ENCODE measurements at places on chromosomes 1 and 21.

DNA sequence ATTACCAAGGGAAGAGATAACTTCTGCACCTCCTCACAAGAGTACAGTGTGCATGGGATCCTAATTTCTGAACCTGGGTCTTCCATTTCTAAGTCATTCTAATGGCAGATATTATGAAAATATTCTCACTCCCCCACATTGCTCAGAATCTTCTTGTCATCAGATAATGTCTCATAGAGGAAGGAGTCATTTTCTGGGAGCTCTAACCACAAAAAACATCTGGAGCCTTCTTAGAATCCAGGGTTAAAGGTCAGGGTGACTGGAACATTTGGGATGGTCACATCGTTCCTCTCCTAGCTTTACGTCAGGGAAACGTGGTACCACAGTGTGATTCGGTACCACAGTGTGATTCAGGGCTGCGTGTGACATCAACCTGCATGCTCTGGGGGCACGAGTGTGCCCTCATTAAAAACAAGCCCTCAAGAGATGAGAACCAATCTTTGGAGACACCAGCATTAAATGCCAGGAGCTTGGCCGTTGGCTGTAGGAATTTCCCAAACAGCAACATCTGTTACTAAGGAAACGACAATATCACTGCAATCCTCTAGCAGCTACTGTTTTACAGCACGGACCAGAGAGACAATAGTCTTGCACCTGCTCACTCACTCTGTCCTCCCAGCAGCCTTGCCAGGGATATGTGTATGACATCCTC lies 179.1 kb downstream of the PSMG1 start:
- H3K4me3 ChIP-seq: peak overlapping the region; percentile 45
- no peaks in the 10 kb centered on the region for H3K27me3 ChIP-seq
- H3K27ac ChIP-seq: peak overlapping the region; percentile 82
- H3K36me3 ChIP-seq: no peaks in the 10 kb centered on the region
- DNase-seq: peak; percentile 49
- peaks cover 97% of the 10 kb centered on the region for H3K4me1 ChIP-seq

GRCh38 chr1:12342401-12343003 lies 112.7 kb downstream of the VPS13D start:
- no peak overlapping the region for H3K4me3 ChIP-seq
- H3K27me3 ChIP-seq: no peaks in the 10 kb centered on the region
- DNase-seq: no peak
- H3K4me1 ChIP-seq: peaks cover 26% of the 10 kb centered on the region
- peaks cover 20% of the 10 kb centered on the region for H3K36me3 ChIP-seq

- no peaks in the 10 kb centered on the region for H3K4me1 ChIP-seq
- peak; percentile 36 for DNase-seq
- H3K36me3 ChIP-seq: peaks cover 25% of the 10 kb centered on the region
- H3K27me3 ChIP-seq: no peaks in the 10 kb centered on the region
- H3K27ac ChIP-seq: no peak overlapping the region
These were observed 69.0 kb upstream of the RAVER2 start for GRCh38 chr1:64675718-64676345.

- DNase-seq: no peak
- H3K4me1 ChIP-seq: no peaks in the 10 kb centered on the region
- H3K36me3 ChIP-seq: no peaks in the 10 kb centered on the region
- no peak overlapping the region for H3K4me3 ChIP-seq
- H3K27me3 ChIP-seq: peaks cover 20% of the 10 kb centered on the region
These were observed 51.7 kb downstream of the PAX7 start for GRCh38 chr1:18682375-18682774.

DNA sequence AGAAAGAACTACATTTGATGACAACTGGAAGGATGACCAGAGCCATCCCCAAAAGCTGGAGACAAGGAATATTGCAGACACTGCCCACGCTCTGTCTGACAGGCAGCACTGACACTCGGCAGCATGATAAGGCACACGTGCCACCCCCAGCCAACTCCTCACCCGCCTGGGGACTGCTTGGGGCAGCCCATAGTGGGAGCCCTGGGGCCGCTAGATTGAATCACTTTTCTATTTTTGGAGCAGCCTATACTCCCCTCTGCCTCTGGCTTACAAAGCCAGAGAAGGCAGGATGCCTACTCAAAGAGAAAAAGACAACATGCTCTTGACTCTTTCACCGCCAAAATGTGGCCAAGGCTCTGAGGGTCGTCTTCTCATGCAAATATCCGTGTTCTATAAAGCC lies 1.3 kb downstream of the SMG5 start:
- H3K4me3 ChIP-seq: peak overlapping the region; percentile 97
- DNase-seq: peak; percentile 47
- H3K27ac ChIP-seq: no peak overlapping the region
- H3K27me3 ChIP-seq: no peaks in the 10 kb centered on the region
- H3K4me1 ChIP-seq: peaks cover 20% of the 10 kb centered on the region
- peaks cover 29% of the 10 kb centered on the region for H3K36me3 ChIP-seq

GRCh38 chr21:31886915-31887314 lies 14.1 kb downstream of the HUNK start:
- H3K4me1 ChIP-seq: no peaks in the 10 kb centered on the region
- no peak overlapping the region for H3K27ac ChIP-seq
- no peak for DNase-seq
- no peaks in the 10 kb centered on the region for H3K36me3 ChIP-seq
- no peak overlapping the region for H3K4me3 ChIP-seq
- peaks cover 3% of the 10 kb centered on the region for H3K27me3 ChIP-seq

GRCh38 chr1:180136331-180136967 lies 18.2 kb upstream of the QSOX1 start:
- H3K27ac ChIP-seq: no peak overlapping the region
- DNase-seq: no peak
- H3K27me3 ChIP-seq: no peaks in the 10 kb centered on the region
- no peaks in the 10 kb centered on the region for H3K36me3 ChIP-seq
- no peaks in the 10 kb centered on the region for H3K4me1 ChIP-seq
- H3K4me3 ChIP-seq: no peak overlapping the region

- H3K4me3 ChIP-seq: no peak overlapping the region
- DNase-seq: no peak
- H3K27ac ChIP-seq: no peak overlapping the region
- no peaks in the 10 kb centered on the region for H3K27me3 ChIP-seq
- no peaks in the 10 kb centered on the region for H3K36me3 ChIP-seq
These were observed 299.5 kb upstream of the RRP15 start for GRCh38 chr1:217985641-217986040.

- DNase-seq: peak; percentile 10
- no peaks in the 10 kb centered on the region for H3K36me3 ChIP-seq
- no peak overlapping the region for H3K4me3 ChIP-seq
- H3K4me1 ChIP-seq: peaks cover 14% of the 10 kb centered on the region
These were observed 106.4 kb downstream of the ZSCAN20 start for GRCh38 chr1:33578557-33579448.

GRCh38 chr1:238027366-238027765 lies 136.6 kb upstream of the ZP4 start:
- no peak overlapping the region for H3K4me3 ChIP-seq
- H3K36me3 ChIP-seq: no peaks in the 10 kb centered on the region
- H3K27ac ChIP-seq: no peak overlapping the region
- no peaks in the 10 kb centered on the region for H3K4me1 ChIP-seq
- no peak for DNase-seq

GRCh38 chr1:164569866-164570265 lies 10.9 kb downstream of the PBX1 start:
- H3K36me3 ChIP-seq: peaks cover 10% of the 10 kb centered on the region
- no peaks in the 10 kb centered on the region for H3K27me3 ChIP-seq
- no peak overlapping the region for H3K27ac ChIP-seq
- no peak overlapping the region for H3K4me3 ChIP-seq
- no peaks in the 10 kb centered on the region for H3K4me1 ChIP-seq

GRCh38 chr1:85296980-85297379 lies 20.5 kb upstream of the BCL10 start:
- H3K27me3 ChIP-seq: no peaks in the 10 kb centered on the region
- H3K27ac ChIP-seq: no peak overlapping the region
- H3K4me3 ChIP-seq: no peak overlapping the region
- no peak for DNase-seq
- H3K36me3 ChIP-seq: no peaks in the 10 kb centered on the region
- H3K4me1 ChIP-seq: no peaks in the 10 kb centered on the region
